Activated CD4-positive, CD25-positive, alpha-beta regulatory T cell treated with anti-CD3 and anti-CD28 coated beads, Interleukin-2, amount 50 U/mL, for 16 hours (primary cell): ENCODE measurements at places on chromosomes 11 and 22.
A peak's percentile ranks its signal among the peaks of the same experiment; 100 is the strongest.

GRCh38 chr11:326842-327580 lies 6.4 kb upstream of the IFITM3 start:
- DNase-seq, result no peak

- DNase-seq, result no peak
Observed at GRCh38 chr22:36247955-36248354, 5.0 kb upstream of the APOL1 start.

GRCh38 chr11:128246810-128247594 lies 340.4 kb downstream of the ETS1 start:
- DNase-seq, result no peak

GRCh38 chr22:37643225-37643847 lies 3.9 kb downstream of the SH3BP1 start:
- peak; percentile 75 for DNase-seq

- DNase-seq, result no peak
Observed at GRCh38 chr11:35330931-35331330, 88.4 kb downstream of the SLC1A2 start.

- DNase-seq, result no peak
Observed at GRCh38 chr11:73206801-73207200, 11.3 kb upstream of the P2RY2 start.
